ENCODE measurements at places on chromosomes 4 and X.

DNA sequence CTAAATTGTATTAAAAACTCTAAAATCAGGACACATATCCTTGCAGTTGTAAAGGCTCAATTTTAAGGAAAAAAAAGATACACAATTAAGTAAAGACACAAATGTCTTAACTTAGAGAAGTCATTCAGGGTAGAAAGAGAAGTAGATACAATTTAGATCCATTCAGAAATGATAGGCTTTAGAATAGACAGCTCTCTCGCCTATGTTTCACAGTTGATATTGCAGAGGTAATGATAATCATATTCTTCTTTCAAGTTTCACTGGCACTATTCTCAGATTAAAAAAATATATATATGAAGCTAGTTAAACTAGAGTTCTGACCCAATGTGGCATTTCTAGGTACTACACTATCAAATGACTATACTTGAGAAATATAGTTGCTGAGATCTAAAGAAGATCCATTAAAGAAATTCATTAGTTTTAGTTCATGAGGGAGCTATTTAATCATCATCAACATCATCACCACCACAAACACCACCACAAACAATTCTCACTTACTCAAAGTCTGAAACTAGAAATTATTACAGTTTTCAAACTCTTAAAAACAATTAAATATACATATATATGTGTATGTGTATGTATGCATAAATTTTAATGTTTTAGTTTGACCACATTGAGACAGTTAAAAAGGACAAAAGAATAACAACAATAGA, 93.1 kb downstream of the ANTXR2 start:
- DNase-seq, result no peak

- DNase-seq, result peak; percentile 76
These were observed at the start of the genes DNAAF6 and NUP62CL for GRCh38 chrX:107205770-107206696. DNAAF6 (plus strand) TSS chrX:107206611; CDS start chrX:107212876, 6,265 bp downstream. NUP62CL (minus strand) TSS chrX:107206433; CDS start chrX:107175146, 31,287 bp downstream.

- no peak for DNase-seq
These were observed 34.1 kb upstream of the SRD5A3 start for GRCh38 chr4:55311792-55312488.

DNA sequence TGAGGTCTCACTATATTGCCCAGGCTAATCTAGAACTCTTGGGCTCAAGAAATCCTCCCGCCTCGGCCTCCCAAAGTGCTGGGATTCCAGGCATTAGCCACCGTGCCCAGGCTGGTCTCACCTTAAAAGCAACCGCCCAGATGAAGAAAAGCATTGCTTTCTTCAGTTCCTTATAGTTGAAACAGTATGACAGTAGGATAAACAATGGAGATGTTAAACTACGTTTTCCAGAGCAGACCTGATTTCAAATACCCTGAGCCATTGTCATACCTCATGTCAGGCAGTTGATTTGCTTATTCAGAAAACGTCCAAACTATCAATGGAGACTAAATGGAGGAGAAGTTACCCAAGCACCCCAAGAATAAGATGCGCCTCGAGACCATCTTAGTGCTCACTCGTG, 26.3 kb upstream of the TMEM131L start:
- DNase-seq, result peak; percentile 53

DNA sequence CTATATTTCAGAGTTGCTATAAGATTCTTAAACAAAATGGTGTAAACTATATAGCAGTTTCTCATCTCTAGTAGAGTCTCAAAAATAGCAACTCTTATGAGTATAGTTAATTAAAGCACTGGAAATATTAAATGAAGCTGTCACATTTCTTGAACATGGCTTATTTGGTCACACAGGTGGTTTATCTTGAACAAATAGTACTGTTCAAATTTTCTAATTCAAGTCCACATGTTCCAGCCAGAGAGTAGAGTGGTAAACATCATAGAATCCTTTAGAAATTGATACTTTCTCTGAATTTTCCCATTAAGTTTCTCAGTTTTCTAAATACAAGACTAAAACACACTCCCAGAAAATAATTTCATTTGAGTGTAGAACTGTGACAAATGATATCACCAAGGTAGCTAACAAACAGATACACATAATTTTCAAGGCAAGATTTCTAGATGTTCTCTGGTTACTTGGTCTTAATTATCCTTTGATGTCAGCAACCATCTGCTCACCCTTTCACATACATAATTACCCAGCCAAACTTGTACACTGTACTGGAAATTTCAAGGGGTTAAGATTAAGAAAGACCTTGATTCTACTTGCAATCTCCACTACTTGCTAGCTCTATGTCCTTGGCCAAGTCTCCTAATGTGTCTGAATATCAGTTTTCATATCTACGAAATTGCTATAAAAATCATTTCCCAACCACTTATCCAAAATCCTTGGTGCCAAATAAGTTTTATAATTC, 24.3 kb upstream of the PAK3 start:
- no peak for DNase-seq

DNA sequence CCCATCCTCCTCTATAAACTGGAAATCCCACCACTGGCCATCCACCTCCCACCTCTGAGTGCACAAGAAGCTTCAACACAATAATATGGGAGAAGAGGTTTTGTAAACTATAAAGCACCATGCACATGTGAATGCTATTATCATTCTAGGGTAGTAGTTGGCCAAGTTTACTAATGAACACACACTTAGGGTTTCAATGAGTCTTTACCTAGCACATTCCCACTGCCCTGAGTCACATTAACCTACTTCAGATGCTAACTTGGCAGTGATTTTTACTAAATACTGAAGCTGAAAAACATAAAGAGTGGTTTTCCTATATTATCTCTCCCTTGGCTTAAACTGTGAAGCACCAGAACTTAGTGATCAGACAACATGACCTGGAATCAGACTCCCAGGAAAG, 93.9 kb downstream of the SH3KBP1 start:
- no peak for DNase-seq

- no peak for DNase-seq
These were observed 182.6 kb downstream of the ATOH1 start for GRCh38 chr4:94011190-94011589.

DNA sequence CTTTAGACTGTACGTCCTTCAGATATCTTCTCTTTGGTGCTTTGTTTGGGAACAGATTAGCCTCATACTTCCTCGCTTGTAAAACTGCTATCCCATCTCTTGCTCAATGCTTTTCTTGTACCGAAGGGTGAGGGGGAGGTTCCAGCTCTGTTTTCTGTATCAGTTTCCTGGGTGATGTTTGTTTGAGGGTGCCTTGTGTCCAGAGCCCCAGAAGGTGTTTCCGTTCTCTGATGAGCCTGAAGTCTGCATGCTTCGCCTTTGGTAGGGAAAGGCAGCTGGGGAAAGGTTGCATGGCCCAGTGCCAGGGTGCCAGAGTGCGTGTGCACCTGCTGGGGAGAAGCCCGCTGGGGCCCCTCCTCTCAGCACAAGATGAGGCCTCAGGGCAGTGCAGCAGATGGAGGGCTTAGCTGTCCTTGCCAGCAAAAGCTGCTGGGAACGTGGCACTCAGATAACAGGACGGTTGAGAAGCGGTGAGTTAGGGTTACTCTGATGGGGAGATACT, 73.7 kb downstream of the TBL1X start:
- peak; percentile 37 for DNase-seq
